ENCODE measurements at places on chromosomes 12 and 14.
A peak's percentile ranks its signal among the peaks of the same experiment; 100 is the strongest.

DNA sequence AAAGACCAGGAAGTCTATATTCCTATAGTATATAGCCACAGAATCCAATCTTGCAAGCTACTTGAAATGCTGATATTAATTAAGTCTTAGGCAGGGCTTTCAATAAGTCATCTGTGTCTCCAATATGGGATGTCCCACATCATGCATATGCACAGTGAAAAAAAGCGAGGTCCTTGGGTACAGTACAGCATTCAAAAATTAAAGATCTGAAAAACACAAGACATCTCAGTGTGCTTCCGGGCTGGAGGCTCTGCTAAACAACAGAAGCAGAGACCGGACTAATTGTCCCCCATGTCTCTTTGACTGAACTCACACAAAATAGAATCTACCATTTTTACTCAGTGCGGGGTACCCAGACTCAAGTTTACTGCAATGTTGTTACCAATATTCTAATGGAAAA, 156.0 kb downstream of the DAD1 start:
- no peak for DNase-seq

- no peak for DNase-seq
Observed at GRCh38 chr14:102786768-102787167, 9.5 kb downstream of the TRAF3 start.

GRCh38 chr12:124752437-124753227, 111.0 kb downstream of the SCARB1 start:
- DNase-seq = no peak

DNA sequence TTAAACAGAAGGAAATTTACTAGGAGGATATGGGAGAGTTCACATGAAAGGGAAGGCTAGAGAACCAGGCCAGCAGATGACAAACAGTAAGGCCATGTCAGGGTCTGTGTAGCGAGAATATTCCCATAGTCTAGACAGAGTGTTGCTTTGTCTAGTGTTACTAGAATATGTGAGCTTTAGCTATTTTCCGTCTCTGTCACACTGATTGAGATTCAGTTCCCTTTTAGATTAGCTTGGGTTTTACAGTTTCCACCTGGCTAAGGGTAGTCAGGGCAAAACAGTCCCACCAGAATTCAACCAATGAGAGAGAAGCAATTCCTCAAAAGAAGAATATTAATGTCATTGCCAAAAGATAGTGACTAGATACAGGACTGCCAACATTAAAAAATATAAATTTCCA, 82.8 kb upstream of the MDM1 start:
- DNase-seq = no peak

DNA sequence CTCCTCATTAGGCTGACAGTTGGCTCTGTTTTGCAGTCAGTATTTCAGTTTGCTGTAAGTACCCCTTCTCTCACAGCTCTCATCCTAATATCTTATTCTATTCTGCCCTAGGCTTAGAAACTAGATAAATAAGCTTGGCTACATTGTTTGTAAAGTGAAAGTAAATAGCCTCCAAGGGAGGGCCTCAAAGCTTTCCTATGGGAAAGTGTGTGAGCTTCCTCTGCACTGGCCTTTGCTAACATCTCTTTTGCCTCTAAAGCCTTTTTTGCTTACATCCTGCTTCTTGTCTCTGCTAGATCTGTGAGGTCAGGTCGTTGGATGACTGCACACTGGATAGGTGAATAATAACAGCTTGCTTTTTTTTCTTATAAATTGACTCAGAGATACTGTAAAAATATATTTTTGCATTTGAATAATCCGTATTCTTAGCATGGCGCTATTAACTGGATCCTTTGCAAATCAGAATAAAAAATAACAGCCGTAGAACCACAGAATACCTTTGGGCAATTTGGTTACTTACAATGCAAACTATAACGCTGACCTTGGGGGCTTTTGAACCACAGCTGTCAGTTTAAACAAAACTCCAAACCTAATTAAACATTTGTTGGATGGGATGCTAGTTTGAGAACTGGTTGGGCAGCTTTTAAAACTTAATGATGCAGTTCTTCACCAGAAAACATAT, 55.1 kb downstream of the TTC6 start:
- no peak for DNase-seq

- no peak for DNase-seq
Observed at GRCh38 chr14:42860371-42860770, 1253.7 kb downstream of the LRFN5 start.

- DNase-seq = no peak
Observed at GRCh38 chr12:125954362-125954761, 889.1 kb downstream of the AACS start.

GRCh38 chr12:50507930-50508329, 3.1 kb downstream of the DIP2B start:
- no peak for DNase-seq

- no peak for DNase-seq
Observed at GRCh38 chr12:6570264-6570887, 2.3 kb upstream of the NOP2 start.

DNA sequence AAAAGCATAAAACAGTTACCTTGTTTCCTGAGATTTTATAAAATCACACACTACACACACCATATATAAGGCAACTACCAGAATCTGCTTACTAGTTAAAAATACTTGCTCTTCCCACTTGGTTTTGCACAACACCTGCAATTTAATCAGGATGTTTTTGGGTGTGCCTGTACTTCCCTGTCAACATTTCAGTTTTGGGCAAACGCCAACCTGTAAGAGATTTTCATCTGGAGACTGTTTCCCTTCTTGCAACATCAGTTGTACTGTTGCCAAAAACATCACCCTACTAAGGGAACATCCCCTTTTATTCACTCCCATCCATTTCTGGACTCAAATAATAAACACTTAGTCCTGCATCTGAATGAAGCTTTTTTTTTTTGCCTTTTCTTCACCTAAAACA, 172.3 kb downstream of the DUSP6 start:
- no peak for DNase-seq

DNA sequence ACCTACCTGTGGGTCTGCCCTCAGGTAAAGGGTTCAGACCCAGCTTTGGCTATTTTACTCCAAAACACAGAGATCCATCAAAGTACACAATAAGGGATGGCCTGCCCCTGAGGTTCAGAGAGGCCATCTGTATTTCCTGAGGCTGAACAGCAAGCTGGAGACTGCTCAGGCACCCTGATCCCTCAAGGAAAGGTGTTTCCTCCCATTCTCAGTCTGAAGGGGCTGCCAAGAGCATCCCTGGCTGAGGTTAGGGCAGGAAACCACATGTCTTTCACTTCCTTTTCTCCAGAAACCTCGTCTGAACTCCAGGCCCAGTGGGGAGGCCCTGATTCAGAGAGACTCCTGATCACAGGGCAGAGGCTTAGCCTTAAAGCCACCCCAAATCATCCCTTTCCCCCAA, 1.5 kb downstream of the RILPL1 start:
- DNase-seq = peak; percentile 47

DNA sequence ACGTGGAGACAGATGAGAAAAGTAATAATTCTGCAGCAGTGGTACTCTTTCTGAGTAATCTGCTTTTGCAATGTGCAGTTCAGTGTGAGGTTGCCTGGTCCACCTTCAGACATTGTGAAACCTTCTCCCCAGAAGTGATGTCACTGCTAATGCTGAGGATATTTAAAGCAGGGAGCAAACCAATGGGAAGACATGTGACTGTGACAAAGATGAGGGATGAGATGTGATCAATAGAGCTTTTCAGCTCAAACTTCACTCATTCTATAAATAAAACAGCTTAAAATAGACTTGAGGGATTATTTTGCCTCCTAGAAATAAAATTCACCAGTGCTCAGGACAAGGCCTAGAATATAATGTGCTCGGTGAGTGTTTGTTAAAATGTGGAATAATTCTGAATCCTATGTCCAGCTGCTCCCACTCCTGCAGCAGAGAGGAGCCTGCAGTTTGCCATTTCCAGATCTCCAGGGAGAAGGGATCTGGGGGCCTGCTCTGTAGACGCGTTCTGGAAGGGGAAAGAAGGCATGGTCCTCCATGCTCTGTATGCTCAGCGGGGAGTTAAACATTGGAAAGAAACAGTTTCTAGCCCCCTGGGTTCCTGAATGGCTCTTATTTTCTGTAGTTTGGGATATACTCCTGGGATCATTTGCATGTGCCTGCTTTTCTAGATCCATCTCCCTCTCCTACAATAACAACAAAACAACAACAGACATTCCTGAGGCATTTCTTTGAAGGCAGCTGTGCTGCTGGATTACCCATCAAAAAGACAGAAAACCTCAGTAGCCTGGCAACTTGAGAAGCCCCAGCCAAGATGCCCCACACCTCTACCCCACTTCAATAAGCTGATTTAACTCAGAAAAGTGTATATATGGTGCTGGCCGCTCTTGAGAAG, 8.9 kb downstream of the SLC7A8 start:
- no peak for DNase-seq

DNA sequence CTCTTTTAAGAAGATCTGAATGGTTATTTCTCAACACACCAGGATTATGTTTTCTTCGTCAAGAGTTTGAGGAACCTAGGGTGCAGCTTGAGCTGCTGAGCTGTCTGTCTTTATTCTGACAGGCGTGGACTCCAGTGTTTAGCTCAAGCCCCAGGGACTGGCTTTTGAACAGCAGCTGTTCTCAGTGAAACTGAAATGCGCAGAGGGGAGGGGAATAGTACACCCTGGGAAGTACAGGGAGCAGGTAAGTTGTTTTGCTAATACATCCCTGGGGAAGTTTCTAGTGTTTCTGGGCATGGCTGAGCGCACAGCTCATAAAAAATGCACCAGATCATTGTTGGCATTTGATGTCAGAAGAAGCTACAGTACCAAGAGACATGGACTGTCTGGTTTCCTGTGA, 659.8 kb downstream of the DIO2 start:
- no peak for DNase-seq

- DNase-seq = no peak
Observed at GRCh38 chr14:68514608-68515194, 278.2 kb downstream of the ZFP36L1 start.

DNA sequence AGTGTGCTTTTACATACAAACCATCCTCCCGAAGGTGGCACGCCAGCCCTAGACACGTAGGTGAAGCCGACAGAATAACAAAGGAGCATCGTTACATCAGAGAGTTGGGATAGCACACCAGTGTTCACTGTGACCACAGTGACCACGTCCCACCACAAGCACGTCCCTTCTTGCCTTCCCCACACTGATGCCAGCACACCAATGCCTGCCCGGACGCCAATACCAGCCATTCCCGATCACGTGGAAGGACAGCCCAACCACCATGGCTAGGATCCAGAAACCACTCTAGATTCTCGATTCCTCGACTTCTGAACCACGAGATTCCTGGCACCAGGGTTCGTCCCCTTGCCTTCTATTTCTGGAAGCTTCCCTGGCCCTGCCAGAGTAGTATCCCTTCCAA, 48.0 kb upstream of the GPR68 start:
- DNase-seq = no peak

GRCh38 chr12:16166563-16167470, 110.7 kb downstream of the SLC15A5 start:
- DNase-seq = no peak

DNA sequence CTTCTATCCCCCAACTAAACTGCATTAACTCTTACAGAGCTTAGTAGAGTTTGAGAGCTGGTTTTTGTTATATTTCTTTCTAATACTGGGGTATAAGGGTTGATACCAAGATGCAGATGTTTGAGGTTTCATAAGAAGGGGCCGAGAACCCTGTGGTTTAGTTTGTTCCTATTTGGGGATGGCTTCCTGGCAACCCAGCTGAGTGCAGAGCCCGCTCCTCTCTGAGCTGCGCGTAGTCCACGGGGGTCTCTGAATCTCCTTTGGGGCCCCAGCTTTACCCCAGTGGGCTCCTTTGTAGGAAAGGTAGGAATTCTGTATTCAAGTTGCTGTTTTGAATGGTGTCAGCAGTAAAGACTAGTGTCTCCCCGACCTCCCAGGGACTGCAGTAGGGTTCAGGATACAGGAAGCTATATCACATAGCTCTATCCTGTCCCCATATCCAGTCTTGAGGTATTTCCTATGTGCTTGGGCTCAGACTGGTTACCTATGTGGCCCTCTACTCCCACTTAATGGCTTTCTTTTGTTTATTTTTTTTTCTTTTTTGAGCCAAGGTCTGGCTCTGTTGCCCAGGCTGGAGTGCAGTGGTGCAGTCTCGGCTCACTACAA, 25.4 kb downstream of the PLXNC1 start:
- peak; percentile 21 for DNase-seq

DNA sequence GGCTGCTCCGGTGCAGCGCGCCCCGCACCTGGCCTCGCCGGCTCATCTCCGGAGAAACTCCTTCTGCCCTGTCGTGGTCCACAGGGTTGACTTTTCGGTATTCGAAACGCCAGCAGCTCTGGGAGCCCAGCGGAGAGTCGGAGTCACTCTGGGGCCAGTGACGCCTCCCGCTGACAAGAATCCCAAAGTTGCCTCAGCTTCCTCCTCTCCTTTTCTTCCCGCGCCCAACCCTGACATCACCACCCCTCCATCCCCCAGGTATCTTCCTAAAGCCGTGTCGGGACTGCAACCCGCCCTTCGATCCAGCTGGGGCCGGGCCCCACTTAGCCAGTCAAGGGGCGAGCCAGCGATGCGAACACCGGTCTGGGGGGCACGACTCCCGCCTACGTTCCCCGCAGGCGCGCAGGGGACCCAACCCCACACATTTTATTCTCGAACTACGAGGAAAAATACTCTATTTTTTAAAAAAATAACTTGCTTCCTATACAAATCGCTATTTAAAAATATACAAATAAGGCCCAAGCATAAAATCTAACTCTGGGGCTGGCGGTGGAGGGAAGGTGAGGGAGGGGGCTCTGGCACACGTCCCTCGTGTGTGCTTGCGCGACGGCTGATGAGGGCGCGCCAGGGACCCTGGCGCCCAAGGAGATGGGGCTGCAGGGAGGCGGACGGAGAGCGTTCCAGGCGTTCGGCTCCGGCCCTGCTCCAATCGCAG, 2.1 kb downstream of the NKX2-8 start:
- no peak for DNase-seq

- no peak for DNase-seq
Observed at GRCh38 chr14:89743828-89744227, 210.7 kb downstream of the EFCAB11 start.

DNA sequence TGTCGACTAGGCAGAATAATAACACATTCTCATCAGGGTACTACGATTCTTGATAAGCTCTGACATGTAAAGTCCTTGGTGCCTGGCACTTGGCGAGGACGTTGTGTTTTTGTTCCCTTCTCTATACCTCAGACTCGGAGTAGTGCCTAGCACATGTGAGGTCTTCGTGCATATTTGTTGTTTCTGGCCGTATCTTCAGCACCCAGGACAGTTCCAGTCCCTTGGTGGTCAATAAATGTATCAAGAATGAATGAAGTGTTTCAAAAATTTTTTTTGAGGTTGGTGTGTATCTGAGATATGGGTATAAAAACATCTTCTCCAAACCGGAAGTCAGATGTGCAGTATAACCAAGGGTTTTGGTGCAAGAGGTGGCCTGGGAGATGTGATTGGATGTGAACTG, 198.2 kb downstream of the AACS start:
- no peak for DNase-seq

- no peak for DNase-seq
Observed at GRCh38 chr12:14169281-14169680, 187.9 kb upstream of the GRIN2B start.

GRCh38 chr12:98238515-98239130, 276.8 kb upstream of the TMPO start:
- no peak for DNase-seq
